ENCODE measurements at places on chromosomes 4 and X.

- ATAC-seq = no peak
Observed at GRCh38 chr4:92455951-92456350, 152.2 kb downstream of the GRID2 start.

GRCh38 chr4:22174640-22175039 is 226.1 kb upstream of the KCNIP4 start:
- no peak for ATAC-seq

DNA sequence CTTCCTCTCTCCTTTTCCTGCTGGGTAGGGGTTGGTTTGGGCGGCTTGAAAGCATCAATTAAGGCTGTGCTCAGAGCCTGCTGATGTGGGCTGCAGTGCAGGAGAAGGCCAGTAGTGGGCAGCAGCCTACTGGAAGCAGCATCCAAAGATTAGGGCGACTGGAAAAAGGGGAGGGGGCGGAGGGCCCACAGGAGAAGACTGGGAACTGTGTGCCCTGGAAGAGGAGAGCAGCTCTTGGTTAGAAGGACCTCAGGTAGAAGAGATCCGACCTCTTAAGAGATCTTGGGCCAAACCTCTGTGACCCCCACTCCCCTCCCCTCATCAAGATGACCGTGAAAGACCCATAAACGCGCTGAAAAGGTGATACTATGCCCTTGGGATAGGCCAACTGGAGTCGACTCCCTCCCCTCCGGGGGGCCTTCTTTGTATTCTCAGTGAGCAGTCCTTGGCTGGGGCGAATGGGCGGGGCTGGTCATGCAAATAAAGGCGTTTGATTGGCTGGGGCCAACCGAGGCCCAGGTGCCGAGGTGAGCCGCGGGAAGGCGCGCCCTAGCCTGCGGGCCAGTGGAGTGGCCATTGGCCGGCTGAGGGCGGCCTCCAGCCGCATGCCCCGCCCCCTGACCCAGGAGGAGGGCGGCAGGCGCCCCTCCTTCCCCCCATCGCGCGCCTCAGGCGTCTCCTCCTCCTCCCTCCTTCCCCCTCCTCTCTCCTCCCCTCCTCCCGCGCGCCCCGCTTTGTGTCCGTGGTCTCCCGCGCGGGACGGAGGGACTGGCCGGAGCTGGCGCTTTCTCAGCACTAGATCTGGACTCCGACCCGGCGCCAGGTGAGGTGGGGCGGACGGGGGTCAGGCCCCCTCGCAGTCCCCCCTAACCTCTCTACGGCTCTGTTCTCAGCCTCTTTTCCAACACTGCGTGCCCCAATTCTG is 10.1 kb downstream of the DLG3 start:
- peak; percentile 72 for ATAC-seq

DNA sequence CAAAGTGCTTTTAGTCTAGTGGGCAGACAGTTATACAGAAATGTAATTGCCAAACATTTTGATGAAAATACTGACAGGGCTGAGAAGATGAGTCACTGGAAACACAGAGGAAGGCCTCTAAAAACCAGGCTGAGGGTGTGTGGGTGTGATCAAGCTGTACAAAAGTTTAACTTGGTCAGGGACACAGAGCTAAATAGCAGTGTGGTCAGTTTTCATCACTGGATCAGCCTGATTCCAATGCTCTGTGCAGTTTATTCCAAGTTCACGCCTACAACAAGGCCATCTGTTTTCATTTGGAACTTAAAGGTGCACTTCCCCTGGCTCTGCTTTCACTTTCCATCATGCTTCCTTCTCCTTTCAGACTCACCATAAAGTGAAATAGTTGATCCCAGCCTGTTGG is 10.6 kb downstream of the CENPVL3 start:
- ATAC-seq = no peak

- no peak for ATAC-seq
Observed at GRCh38 chr4:120081726-120082125, 15.1 kb upstream of the MAD2L1 start.

DNA sequence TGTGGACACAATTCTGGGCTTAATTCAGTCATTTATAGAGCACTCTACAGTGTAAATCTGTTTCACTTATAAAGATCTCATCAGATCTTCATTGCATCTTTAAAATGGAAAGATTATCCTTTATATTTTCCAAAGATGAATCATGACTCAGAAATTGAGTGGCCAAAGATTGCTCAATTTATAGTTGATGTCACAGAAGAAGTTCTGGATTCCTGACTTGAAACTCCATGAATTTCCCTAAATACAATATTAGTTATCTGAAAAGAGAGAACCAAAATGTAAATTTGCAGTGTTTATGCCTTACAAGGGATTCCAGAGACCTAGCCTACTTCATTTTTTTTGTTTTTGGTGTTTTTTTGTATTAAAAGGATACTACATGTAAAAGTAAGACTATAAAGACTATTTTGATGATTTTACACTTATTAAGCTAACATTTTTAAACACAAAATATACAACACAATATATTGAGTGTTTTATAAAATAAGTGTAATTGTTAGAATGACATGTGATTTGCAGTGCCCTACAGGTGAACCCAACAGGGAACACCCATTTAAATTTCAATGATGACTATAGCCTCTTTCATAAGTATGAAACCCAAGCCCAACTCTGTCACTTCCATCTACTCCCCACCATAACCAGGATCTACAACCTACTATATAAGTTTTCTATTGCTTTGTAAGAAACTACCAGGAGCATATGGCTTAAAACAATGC is 183.5 kb downstream of the PCDH7 start:
- peak; percentile 47 for ATAC-seq

- ATAC-seq = no peak
Observed at GRCh38 chrX:140475025-140475424, 29.8 kb downstream of the SOX3 start.

DNA sequence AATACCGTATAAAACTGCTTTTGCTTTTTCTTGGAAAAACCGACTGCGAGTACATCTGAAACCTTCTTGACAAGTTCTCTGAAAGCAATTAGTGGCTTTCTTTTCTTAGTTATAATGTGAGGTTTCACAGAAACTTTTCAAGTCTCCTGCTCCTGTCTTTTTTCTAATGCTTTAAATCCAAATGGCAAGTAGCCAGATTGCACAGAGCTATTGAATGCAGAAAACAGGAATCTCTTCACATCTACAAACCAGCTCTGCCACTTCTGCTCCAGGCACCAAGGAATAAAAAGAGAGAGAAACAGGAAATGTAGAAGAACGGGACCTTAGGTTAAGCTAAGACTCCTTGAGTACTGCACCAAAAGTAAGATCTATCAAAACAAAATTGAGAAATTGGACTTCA is 267.3 kb upstream of the TET2 start:
- ATAC-seq = peak; percentile 86

- ATAC-seq = no peak
Observed at GRCh38 chrX:153601511-153602110, 2.7 kb upstream of the CCNQ start.

- no peak for ATAC-seq
Observed at GRCh38 chrX:155023907-155024833, 1.6 kb upstream of the F8 start.

DNA sequence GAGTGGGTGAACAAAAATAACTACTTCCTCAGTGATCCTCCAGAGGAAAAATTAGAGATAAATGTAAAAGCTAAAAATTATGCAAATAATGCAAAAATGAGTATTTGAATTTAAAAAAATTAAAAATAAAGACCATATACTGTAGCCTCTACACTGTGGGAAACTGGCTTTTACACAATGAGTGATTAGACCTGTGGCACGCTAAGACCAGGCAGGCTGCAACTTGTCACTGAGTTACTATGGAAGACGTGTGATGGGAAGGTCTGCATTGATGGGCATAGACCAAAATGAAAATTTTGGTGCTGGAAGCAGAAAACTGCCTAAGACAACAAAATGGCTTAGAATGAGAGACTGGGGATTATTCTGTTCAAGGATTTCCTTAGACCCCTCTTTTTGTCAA is 30.2 kb downstream of the BTC start:
- peak; percentile 70 for ATAC-seq
